ENCODE measurements at places on chromosomes 12 and 14.
A peak's percentile ranks its signal among the peaks of the same experiment; 100 is the strongest.

- DNase-seq = no peak
Measured at GRCh38 chr12:16165506-16165905, 112.0 kb downstream of the SLC15A5 start.

- DNase-seq = no peak
Measured at GRCh38 chr12:71009430-71010142, 89.0 kb upstream of the PTPRR start.

- DNase-seq = no peak
Measured at GRCh38 chr12:14769466-14769968, 33.8 kb downstream of the WBP11 start.

DNA sequence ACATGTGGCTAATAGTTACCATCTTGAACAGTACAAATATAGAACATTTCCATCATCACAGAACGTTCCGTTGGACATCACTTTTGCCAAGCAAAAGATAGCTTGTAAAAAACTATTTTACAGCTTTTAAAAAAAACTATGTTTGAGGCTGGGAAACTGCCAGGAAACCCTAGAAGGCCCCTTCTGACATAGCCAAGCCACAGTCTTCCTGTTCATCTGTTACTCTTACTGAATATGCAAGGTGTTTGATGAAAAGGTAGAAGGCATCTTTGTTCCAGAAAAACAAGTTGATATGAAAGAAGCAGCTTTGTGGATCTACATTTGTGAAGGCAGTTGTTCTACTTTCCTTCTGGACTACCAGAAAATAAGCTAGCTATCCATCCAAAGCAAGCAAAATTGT is 23.6 kb upstream of the WNK1 start:
- peak; percentile 5 for DNase-seq

GRCh38 chr12:24226745-24227350 is 277.4 kb upstream of the SOX5 start:
- DNase-seq = no peak

DNA sequence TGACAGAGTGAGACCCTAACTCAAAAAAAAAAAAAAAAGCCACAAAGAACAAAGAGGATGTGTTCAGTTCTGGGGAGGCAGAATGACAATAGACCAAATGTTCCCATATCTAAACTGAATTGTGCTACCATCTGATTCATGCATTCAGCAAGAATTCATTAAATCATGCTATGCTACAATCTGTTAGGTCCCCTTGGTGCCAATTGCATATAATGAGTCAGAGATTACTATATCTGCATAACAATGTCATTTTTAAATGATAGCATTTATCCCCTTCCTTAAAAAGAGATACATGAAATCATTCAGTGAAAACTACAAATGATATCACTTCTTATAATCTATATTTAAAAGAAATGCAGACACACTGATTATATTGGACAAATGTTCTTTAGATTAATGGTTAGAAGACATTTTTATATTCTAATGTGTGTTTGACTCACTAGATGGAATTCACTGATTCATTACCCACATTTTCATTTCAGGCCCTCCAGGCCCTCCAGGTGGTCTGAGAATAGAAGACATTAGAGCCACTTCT is 207.6 kb upstream of the PDZRN4 start:
- DNase-seq = no peak

- DNase-seq = no peak
Measured at GRCh38 chr12:90972226-90972625, 17.2 kb upstream of the CCER1 start.

DNA sequence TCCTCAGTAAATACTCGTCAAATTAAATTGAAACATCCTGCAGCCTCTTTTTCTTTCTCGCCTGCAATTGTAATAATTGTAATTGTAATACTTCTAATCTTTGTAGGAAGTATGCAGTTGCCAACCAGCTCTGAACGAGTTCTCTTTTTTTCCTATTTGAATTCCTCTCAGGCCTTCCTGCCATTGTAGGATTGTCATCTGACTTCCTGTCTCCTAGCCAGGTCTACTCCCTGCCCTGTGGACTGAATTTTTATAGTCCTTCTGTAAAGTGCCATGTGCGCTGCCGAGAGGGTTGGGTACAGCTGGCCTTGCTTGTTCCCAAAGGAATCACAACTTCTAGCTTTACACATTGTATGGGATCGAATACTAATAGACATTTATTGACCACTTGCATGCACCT is 183.3 kb downstream of the SSPN start:
- no peak for DNase-seq

DNA sequence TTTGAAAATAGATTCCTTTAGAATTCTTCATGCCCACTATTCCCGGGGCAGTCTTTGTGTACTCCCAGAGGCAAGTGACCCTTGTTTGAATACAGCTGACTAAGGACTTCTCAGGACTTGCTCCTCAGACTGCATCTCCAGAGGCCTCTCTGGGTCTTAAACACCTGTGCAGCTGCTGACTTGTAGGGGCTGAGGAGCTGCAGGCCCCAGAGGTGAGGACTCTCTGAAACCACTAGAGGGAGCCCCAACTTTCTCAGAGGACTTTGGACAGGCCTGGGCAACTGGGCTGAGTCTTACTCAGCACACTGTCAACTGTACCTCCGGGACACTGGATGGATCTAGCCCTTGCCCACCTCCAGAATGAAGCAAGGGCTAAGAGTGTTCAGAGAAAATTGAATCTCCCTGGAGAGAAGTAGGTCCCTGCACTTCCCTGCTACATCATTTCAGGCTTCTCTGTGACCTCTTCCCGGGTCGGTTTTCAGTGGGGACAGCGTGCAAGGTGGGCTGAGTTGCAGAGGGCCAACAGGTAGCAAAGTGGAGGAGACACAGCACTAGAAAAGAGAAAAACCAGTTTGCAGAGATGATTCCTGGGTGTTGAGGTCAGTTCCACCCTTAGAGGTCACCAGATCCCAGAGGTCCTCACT is 164.6 kb downstream of the TMEM117 start:
- DNase-seq = no peak

- DNase-seq = peak; percentile 13
Measured at GRCh38 chr12:71642264-71642663, 21.4 kb downstream of the ZFC3H1 start.

- peak; percentile 66 for DNase-seq
Measured at GRCh38 chr12:15220915-15221885, at the start of gene RERG. Gene RERG (minus strand): TSS chr12:15221417. CDS start chr12:15217489, 3,928 bp downstream.

GRCh38 chr12:29543036-29543435 is 45.5 kb upstream of the OVCH1 start:
- DNase-seq = no peak

DNA sequence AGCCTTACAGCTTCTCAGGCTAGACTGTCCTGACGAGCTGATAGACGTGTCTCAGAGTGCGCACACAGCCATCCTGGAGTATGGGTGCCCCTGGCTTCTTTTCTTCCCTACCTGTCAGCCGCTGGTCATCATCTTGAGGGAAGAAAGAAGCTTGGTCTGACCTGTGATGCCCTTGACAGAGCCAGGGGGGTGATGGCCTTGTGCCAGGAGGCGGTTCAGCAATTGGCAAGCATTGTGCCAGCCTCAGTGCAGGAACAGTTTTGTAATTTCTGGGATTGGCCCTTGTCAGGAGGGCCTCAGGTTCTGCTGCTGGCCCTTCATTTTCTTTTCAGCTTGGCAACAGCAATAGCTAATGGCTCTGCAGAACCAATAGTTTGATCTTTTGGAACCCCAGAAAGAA is 80.1 kb downstream of the ADCK1 start:
- DNase-seq = no peak

DNA sequence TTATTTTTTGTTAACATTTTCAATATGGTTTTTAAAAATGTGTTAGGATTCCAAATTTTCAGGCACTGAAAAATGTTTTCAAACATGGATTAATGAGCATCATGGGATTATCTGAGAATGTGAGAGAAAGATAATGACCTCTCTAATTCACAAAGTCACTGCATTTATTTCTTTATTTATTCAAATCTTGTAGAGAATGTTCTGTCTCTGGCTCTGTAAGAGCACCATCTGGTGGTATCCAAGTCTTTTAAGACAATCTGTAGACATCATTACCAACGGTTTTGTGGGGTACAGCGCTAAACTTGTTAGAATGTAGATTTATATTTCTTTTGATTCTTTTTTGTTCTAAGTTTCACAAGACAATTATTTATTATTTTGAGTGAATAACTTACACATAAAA is 956.0 kb upstream of the NOVA1 start:
- DNase-seq = no peak

DNA sequence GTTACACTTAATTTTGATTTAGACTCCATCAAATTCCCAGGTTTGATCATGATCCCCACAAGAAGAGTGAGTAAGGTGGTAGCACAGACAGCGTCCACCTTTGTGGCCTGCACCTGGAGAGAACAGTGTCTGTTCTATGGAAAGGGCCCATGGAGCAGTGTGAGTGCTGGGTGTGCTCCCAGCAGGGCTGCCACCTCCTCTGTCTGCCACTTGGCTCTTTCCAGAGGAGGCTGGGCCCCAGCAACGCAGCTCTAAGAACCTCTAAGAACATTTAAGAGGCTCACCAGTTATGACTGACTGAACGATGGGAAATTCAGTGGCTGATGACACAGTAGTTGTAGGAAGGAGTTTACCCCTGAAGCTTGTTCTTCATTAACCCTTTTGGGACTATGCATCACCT is 17.3 kb downstream of the VDR start:
- DNase-seq = no peak

DNA sequence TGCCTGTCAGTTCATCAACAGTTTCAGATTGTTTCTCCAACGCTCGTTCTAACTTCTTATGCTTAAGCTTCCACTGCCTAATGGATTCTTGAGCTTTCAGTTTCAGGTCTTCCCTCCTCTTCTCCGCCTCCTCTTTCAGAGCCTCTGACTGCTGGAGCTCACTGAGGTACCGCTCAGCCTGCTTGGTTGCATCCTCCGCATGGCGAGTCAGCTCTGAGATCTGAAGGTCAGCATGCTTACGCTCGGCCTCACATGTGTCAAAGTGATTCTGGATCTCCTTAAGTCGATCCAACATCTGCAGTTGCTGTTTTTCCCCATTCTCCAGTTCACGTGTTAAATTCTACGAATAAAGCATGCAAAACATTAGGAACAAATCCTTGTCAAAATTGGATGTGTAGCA is 148.8 kb downstream of the CEP128 start:
- DNase-seq = no peak

DNA sequence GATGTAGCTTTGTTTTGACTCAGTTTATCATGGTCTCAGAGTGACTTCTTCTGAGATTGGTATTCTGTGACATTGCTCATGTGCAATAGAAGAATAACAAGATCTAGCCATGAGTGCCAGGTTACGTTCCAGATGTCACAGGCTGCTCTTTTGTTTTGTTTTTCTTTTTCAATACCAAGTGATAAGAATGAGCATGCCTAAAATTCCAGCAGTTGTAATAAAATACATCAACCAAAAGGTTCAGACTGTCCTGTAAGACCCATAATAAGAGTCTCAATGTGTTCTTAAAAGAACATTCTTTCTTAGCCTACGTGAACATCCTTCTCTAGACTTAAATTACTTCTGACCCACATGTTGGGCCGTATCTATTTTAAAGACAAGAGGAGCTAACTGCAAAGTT is 669.2 kb downstream of the DIO2 start:
- no peak for DNase-seq

- DNase-seq = no peak
Measured at GRCh38 chr12:92462049-92462448, 240.7 kb upstream of the PLEKHG7 start.

GRCh38 chr12:101925361-101925760 is 48.0 kb downstream of the DRAM1 start:
- no peak for DNase-seq

GRCh38 chr12:94222351-94223084 is 74.1 kb downstream of the PLXNC1 start:
- DNase-seq = no peak

- no peak for DNase-seq
Measured at GRCh38 chr14:77000340-77001270, 27.9 kb downstream of the IRF2BPL start.

DNA sequence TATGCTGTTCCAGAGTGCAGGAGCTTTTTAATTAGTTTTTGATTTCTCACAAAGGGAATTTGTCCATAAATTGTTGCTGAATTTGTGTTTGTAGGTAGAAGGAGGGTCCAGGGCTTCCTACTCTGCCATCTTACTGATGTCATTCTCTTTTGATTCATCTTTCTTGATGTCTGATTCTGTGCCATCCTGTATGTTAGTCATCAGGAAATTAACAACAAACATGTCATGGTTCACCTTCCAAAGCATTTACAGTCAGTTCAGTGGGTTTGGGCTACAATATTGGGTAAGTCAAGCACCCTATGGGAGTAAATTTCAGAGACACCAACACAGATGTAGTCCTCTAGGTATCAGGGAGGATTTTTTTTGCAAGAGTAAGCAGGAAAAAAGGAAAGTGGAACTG is 135.2 kb upstream of the SLC38A2 start:
- no peak for DNase-seq

DNA sequence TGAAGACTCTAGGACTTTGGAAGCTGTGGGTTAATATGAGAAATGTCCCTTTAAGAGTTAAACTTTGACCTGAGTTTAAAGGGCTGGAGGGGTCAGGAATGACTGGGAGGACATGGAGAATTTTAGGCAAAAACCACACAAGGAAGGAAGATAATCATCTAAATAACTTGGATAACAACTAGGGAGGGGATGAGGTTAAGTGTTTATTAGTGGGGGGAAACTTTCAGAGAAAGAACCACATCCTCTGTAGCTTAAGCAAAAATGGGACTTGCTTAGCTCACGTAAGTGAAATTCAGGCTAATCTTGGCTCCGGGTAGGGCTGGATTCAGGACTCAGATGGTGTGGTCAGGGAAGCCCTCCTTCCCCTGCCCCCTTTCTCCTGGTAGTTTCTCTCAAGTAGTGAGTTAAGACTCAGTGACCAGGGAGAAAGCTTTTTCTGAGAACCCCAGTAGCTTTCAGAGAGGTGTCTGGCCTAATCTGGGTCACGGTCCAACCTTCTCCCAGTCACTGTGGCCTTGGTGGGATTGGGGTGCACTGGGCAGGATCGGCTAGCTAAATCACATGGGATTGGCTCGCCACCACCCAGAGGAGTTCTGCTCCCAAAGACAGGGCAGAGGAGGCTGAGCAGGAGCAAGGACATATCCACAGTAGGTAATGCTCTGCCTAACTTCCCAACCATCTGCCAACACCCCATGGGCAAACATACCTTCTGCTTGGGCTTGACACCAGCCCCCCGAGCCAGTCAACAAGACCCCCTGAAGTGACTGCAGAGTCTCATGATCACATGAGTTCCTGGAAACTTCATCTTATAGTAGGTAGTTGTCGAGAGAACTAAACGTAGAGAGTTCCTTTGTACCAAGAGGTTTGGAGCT is 52.8 kb downstream of the ARF6 start:
- no peak for DNase-seq

- DNase-seq = no peak
Measured at GRCh38 chr12:65195387-65196055, 26.1 kb downstream of the LEMD3 start.

DNA sequence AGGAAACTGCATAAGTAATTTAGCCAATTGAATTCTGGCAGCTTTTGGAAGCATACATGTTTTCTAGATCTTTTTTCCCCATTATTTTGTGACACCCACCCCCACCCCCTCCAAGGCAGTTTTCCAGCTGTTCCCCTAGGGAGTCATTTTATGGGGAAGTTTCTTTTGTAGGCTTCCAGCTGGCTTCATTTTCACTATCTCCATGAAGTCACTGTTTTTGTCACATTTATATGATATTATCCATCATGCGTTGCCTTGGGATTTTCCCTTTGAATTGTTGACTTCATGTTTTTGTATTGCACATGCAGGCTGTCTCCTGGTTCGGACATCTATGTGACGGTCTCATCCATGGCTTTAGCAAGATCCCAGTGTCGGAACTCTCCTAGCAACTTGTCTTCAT is 233.6 kb upstream of the RGS6 start:
- no peak for DNase-seq

GRCh38 chr12:53578783-53579182 is 47.4 kb downstream of the ATF7 start:
- no peak for DNase-seq
